ENCODE measurements at places on chromosomes 7 and 10. TPM values are rescaled to one million over a fixed set of nuclear protein-coding genes. Genes with fewer than 3 reads are reported as not detected.

DNA sequence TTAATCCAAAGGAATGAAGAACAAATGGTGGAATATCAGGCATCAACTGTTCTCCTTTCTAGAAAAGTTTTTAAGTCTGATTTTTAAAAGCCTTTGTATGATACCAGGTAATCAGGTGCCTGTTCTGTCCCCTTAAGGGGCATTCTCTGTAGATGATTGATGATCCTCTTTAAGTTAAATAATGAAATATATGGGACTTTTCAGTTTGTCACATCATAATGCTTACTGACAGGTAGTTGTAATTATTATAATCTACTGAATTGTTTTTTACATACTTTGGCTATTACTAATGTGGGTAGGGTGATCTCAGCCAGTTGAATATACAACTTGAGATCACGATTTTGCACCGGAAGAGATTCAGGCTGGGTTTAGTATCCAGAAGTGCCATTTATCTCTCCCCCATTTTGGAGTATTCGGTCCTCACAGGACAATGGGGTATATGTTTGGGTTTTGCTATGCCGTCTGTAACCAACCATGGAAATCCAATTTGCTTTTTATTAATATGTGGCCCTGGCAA, 330.2 kb downstream of the BICC1 start:
- H3K36me3 ChIP-seq = no peaks in the 10 kb centered on the region
- H3K4me3 ChIP-seq = no peak overlapping the region
- H3K27me3 ChIP-seq = no peaks in the 10 kb centered on the region

PCDH15 gene
- not detected for total RNA-seq

MARCHF5 gene
- 17.5 TPM for total RNA-seq

PYROXD2 gene
- total RNA-seq = 15.7 TPM

Measured in Peyer's patch (tissue), 4 donors.